Thoracic aorta (tissue), 2 donors: ENCODE measurements at places on chromosomes 3 and 15. TPM values are rescaled to one million over a fixed set of nuclear protein-coding genes. Genes with fewer than 3 reads are reported as not detected.

SEMA6D gene
- total RNA-seq, result 12.9 TPM

PAK6 gene
- total RNA-seq, result 0.68 TPM

ZBED2 gene
- total RNA-seq, result not detected

DNA sequence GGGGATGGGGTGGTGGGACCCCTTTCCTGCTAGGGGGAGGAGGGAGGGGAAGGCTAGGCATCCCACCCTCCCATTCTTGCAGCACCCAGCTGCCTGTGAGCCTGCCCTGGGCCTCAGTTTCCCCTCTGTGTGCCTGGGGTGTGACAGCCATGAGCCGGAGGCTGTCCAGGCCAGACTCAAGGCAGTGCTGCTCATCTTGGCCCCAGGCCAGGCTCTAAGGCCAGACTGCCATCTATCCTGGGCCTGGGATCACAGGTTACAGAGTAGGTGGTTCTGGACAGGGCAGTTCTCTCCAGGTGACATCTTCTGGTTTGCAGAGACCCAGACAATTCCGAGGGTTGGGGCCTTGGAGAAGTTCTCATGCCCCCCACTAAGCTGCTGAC is 3.3 kb upstream of the VILL start:
- DNase-seq, result peak; percentile 0

DNA sequence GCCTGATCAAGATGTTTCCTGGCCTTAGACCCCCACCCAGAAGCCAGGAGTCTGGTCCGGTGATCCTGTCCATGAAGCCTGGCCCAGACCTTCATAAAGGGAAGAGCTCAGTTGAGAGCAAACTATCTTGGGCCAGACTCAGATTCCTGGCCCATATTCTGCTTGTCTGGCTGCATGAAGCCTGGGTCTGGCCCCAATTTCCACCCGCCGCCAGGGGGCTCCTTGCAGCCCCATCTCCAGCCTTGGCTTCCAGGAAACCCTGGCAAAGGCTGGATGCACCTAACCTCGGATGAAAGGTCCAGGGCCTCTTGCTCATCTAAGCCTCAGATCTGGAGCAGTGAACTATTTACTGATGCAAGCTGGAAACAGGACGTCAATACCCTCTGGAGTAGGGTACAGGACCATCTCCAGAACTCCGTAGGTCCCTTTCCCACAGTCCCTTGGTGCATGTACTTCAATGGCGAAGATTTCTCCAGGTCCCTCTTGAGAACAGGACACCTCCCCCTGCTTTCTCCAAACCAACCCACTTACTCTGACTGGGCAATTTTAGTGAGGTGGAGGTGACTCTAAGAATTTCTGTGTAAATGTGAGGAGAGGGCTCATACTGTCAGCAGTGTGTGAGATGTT is 5.6 kb downstream of the FOXL2 start:
- DNase-seq, result no peak

- DNase-seq, result no peak
These were observed 27.7 kb downstream of the CMSS1 start for GRCh38 chr3:99845331-99845730.

DNA sequence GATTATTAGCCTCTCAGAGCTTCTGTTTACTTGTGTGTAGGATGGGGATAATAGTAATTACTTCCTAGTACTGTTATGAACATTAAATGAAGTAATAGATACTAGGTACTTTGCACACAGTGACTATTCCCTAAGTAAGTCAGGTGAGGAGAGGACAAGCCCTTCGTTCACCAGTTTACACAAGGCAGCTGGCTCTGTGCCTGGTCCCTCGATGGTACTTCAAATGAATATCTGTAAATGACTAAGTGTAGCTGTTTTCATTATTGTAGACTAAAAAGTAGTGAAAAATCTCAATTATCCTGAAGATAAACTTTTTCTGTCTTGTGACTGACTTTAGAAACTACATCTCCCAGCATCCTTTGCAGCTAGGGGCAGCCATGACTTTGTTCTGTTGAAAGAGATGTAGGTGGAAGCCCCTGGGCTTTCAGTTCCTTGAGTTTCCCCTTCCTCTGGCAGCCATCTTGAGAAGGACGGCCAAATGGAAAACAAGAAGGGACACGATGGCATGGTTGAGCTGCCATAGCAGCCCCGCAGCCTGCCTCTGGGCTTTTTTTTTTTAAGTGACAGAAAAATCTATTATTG is 11.7 kb upstream of the WNT7A start:
- no peak for DNase-seq

DNA sequence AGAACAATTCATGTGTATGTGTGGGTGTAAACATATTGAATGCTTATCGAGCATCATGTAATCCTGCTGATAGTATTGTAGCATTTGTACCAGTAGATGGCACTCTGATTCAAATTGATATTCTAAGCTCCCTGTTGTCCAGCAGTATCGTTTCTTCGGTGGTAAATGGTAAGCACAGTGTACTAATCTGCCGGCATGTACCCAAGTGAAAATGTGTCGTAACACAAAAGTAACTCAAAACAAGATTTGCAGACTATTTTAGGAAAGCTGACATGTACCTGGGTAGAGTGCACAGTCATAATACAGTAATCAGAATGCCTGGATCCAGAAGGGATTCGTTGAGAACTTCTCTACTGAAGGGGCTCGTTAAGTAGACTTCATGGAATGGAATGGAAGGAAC is 31.7 kb upstream of the MNS1 start:
- DNase-seq, result no peak

- DNase-seq, result no peak
These were observed 59.5 kb downstream of the LRRC28 start for GRCh38 chr15:99310745-99311144.
